Adrenal gland (tissue), 19 donors: ENCODE measurements at places on chromosomes 7 and 10. TPM values are rescaled to one million over a fixed set of nuclear protein-coding genes. Genes with fewer than 3 reads are reported as not detected.

The CCDC146 gene
- 5.9 TPM for total RNA-seq

GRCh38 chr10:72264536-72264935 lies 9.2 kb upstream of the DDIT4 start:
- H3K27me3 ChIP-seq: no peaks in the 10 kb centered on the region
- DNase-seq: no peak
- H3K4me1 ChIP-seq: peaks cover 22% of the 10 kb centered on the region
- H3K4me3 ChIP-seq: no peak overlapping the region
- no peaks in the 10 kb centered on the region for H3K36me3 ChIP-seq

GRCh38 chr10:83934641-83935338 lies 204.5 kb upstream of the GHITM start:
- no peaks in the 10 kb centered on the region for H3K4me1 ChIP-seq
- H3K27ac ChIP-seq: no peak overlapping the region
- no peaks in the 10 kb centered on the region for H3K27me3 ChIP-seq
- no peak for DNase-seq
- H3K4me3 ChIP-seq: no peak overlapping the region

GRCh38 chr7:112897839-112898431 lies 107.7 kb upstream of the TMEM168 start:
- no peaks in the 10 kb centered on the region for H3K36me3 ChIP-seq
- H3K27me3 ChIP-seq: no peaks in the 10 kb centered on the region
- DNase-seq: no peak
- H3K4me1 ChIP-seq: no peaks in the 10 kb centered on the region
- no peak overlapping the region for H3K4me3 ChIP-seq

GRCh38 chr7:85456254-85456653 lies 269.4 kb upstream of the SEMA3D start:
- H3K4me3 ChIP-seq: no peak overlapping the region
- no peak for DNase-seq
- H3K27me3 ChIP-seq: no peaks in the 10 kb centered on the region
- H3K36me3 ChIP-seq: no peaks in the 10 kb centered on the region
- H3K27ac ChIP-seq: no peak overlapping the region
- no peaks in the 10 kb centered on the region for H3K4me1 ChIP-seq

The PTPN20 gene
- total RNA-seq: 4.3 TPM

DNA sequence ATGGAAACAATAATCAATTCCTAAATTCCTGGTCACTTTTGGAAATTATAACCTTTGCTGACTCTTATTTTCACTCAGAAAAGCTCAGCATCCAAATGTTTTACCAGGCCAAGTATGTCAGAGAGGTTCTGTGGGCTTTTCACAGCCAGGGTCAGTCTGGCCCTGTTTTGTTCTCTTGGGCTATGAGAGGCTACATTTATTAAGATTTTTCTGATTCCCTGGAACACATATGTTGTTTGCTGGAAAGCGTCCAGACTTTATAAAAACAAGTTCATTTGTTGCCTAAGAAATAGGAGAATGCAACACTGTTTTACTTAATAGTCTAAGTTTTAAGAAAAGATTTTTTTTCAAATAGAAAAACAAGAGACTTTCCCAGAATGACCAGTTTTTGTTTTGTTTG lies 238.4 kb upstream of the PLXDC2 start:
- no peak for DNase-seq
- no peaks in the 10 kb centered on the region for H3K36me3 ChIP-seq
- H3K4me1 ChIP-seq: no peaks in the 10 kb centered on the region

The EPO gene
- not detected for total RNA-seq

The OR2A1 gene
- total RNA-seq: not detected

The PRR15 gene
- total RNA-seq: 1.2 TPM

The RGS10 gene
- 28.1 TPM for total RNA-seq

GRCh38 chr7:134502463-134503371 lies 24.6 kb upstream of the AKR1B10 start:
- H3K36me3 ChIP-seq: no peaks in the 10 kb centered on the region
- H3K4me3 ChIP-seq: no peak overlapping the region
- H3K4me1 ChIP-seq: peaks cover 5% of the 10 kb centered on the region
- H3K27ac ChIP-seq: peak overlapping the region; percentile 65
- no peaks in the 10 kb centered on the region for H3K27me3 ChIP-seq

DNA sequence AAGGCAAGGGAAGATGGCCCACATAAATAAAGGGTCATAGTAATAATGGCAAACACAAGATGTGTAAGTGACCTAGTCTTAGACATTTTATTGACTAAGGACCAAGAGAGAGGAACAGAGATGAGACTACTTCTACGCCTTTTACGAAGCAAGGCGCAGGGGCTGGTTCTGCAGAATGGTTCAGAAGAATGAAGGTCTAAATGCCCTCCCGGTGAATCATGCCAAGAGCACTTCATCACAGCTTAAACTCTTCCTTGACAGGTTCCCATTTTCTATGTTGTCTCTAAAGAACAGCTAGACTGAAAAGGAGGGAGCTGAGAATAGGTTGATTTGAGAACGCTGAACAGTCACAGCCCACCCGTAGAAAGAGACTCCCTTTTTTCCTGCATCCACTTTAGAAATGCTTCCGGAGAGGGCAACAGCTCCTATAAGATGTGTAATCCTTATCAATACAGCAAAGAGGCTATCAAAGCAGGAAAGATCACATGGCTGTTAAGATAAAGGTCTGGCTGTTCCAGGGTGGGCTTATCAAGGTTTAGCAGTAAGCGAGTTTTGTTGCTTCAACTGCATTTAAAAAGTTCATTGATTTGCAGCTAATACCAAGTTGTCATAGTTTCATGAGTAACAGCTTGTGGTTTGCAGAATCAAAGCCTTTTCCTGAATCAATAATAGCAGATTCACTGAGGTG lies 93.4 kb upstream of the AUTS2 start:
- H3K27me3 ChIP-seq: no peaks in the 10 kb centered on the region
- DNase-seq: no peak
- no peak overlapping the region for H3K4me3 ChIP-seq
- no peaks in the 10 kb centered on the region for H3K4me1 ChIP-seq
- no peaks in the 10 kb centered on the region for H3K36me3 ChIP-seq
- H3K27ac ChIP-seq: no peak overlapping the region

The AOC1 gene
- total RNA-seq: 0.15 TPM

The RAMP3 gene
- total RNA-seq: 39.6 TPM

DNA sequence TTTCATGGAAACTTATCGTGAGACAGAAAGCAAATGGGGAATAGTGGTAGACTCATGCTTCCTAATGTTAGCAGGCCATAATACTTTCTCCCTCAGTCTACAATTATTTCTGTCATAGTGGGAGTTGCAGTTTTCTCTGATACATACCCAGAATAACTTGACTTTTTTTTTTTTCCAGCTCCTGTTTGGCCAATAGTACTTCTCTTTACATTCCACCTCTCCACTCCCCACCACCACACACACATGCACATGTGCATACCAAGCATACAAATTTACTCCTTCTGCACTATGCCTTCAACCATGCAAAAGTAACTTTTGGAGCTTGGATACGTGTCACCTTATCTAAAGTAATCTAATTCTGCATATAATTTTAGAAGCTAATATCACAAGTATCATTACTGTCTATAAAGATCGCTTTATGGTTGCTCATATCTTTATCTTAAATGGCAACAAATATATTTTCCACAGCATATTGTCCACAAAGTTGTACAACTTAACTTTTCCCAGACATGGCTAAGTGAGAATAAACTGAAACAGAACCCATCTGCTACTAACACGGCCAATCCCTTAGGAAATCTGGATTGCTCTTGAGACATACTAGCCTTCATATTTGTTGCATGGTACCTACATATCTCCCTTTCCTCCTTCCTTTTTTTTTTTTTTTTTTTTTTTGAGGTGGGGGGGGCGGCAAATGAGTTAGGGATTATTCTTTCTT lies 49.0 kb downstream of the TES start:
- H3K4me1 ChIP-seq: no peaks in the 10 kb centered on the region
- no peak for DNase-seq
- H3K36me3 ChIP-seq: no peaks in the 10 kb centered on the region
- no peak overlapping the region for H3K27ac ChIP-seq

DNA sequence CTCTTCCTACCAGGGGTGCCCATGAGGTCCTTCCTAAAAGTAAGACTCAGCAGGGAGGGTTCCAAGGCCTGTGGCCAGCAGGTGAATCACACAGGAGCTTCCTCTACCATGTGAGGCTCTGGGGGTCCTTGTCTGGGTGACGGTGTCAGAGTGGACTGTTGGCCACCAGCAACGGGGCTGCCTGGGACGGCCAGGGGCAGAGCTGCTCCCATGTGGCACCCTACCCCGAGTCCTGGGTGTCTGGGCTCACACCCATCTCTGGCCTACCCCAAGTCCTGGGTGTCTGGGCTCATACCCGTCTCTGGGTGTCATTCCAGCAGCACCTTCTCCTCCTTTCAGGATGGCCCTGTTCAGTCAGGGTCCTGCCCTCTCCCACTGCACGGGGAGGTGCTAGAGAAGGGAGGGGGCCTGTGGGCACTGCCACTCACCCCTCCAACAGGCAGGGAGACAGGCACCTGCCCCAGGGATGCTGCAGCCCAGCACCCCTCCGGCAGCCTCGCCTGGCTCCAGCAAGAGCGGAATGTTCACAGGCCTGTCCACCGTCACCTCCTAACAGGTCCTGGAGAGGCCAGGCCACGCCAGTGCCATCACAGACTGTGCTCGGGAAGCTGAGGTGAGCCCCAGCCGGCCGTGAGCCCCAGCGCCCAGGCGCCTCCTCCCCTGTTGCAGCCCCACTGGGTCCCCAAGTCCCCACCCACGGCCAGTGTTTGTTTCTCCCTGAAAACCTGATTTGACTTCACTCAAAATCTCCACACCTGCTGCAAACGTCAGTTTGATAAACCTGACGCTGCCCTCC lies 143.7 kb downstream of the PTPRN2 start:
- no peak overlapping the region for H3K4me3 ChIP-seq
- no peaks in the 10 kb centered on the region for H3K4me1 ChIP-seq
- no peaks in the 10 kb centered on the region for H3K36me3 ChIP-seq
- DNase-seq: no peak

- H3K4me3 ChIP-seq: no peak overlapping the region
- no peaks in the 10 kb centered on the region for H3K27me3 ChIP-seq
- no peak for DNase-seq
- H3K27ac ChIP-seq: no peak overlapping the region
- no peaks in the 10 kb centered on the region for H3K4me1 ChIP-seq
Observed at GRCh38 chr7:108503112-108504026, 22.6 kb downstream of the PNPLA8 start.

DNA sequence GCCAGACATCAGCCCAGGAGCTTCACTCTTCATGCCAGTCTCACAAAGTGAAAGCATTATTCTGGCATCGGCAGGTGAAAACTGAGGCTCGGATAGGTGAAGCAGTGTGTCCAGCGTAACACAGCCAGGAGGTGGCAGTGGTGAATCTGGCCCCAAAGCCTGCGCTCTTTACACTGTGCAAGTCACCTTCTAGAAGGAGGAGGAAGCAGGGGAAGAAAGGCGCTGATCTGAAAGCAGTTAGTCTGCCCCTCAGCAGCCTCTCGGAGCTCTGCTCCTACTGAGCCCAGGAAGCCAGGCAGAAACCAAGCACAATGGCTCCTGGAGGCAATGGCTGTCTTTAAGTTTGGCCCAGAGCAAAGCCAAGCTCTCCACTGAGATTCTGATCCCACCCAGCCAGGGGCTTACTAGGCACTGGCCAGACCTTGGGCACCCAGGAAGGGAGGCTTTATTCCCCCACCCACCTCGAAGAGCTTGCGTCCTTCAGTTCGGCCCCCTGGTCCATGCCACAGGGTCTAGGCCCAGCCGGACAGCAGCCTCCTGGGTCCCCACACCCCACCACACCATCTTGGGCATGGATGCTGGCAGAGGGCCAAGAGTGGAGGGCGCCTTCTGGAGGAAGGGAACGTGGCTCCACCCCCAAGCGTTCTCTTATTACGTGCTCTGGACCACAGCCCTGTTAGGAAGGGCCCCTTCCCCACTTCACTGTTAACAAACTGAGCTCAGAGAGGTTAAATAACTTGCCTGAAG lies 104.5 kb downstream of the GRID1 start:
- H3K4me3 ChIP-seq: no peak overlapping the region
- no peaks in the 10 kb centered on the region for H3K36me3 ChIP-seq
- peak; percentile 70 for DNase-seq
- H3K27ac ChIP-seq: no peak overlapping the region
- H3K4me1 ChIP-seq: no peaks in the 10 kb centered on the region

The ZNF33B gene
- 24.0 TPM for total RNA-seq

The MAGI2 gene
- 37.1 TPM for total RNA-seq

GRCh38 chr7:156019776-156020565 lies 207.7 kb upstream of the SHH start:
- H3K36me3 ChIP-seq: no peaks in the 10 kb centered on the region
- no peak for DNase-seq
- H3K4me3 ChIP-seq: no peak overlapping the region
- H3K27me3 ChIP-seq: no peaks in the 10 kb centered on the region

- no peak for DNase-seq
- no peaks in the 10 kb centered on the region for H3K36me3 ChIP-seq
- no peaks in the 10 kb centered on the region for H3K27me3 ChIP-seq
- no peak overlapping the region for H3K27ac ChIP-seq
- no peaks in the 10 kb centered on the region for H3K4me1 ChIP-seq
Observed at GRCh38 chr7:142745091-142745635, 4.1 kb upstream of the PRSS1 start.

DNA sequence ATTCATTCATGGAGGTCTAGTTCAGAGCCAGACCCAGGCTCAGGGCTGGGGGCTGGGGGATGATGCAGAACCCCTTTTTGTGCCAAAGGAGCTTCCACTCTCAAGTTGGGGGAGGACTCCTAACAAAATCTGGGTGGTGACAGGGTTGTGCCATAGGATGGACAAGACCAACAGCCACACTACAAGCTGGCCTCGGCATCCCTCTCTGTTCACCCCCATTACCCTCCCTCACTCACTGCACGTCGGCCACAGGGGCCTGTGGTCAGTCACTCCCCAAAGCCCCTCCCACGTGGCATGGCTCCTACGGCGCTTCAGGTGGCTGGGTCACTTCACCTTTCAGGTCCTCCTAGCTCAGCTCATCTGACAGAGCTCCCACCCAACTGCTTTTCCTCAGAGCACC lies 348.7 kb upstream of the ZMIZ1 start:
- no peaks in the 10 kb centered on the region for H3K36me3 ChIP-seq
- DNase-seq: no peak
- H3K4me3 ChIP-seq: no peak overlapping the region
- no peaks in the 10 kb centered on the region for H3K27me3 ChIP-seq
- no peak overlapping the region for H3K27ac ChIP-seq

The OPN1SW gene
- not detected for total RNA-seq
